Vagina (tissue), 2 donors: ENCODE measurements at places on chromosomes 4 and X.

DNA sequence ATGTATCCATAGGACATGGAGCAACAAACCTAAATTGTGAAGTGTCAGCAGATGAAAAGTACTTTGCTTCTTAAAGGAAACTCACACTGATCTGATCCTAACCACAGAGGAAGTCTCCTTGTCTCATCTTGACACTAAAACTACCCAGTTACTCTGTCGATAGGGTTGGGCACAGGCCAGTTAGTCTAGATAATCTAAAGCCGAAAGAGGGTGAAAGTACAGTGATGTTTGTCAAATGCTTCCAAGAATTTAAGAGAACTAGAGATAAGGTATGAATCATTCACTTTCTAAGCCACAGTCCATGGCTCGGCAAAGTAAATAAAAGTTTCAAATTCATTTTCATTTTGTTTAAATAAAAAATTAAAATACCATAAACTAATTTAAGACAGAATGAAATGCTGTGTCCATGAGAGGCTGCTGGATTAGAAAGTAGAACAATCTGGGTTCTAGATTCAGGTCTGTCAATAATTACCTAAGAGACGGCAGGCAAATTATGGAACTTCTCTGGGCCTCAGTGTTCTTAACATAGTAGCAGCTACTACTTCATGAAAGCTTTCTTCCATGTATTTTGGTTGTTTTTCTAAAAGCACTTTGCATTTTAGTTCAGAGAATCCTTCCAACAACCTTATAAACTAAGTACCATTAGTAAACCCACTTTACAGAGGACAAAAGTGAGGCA, 176.7 kb downstream of the LDB2 start:
- DNase-seq: no peak

- no peak for DNase-seq
Measured at GRCh38 chr4:158133551-158133950, 39.3 kb downstream of the GASK1B start.

- no peak for DNase-seq
Measured at GRCh38 chr4:8250227-8250626, 19.3 kb upstream of the HTRA3 start.

DNA sequence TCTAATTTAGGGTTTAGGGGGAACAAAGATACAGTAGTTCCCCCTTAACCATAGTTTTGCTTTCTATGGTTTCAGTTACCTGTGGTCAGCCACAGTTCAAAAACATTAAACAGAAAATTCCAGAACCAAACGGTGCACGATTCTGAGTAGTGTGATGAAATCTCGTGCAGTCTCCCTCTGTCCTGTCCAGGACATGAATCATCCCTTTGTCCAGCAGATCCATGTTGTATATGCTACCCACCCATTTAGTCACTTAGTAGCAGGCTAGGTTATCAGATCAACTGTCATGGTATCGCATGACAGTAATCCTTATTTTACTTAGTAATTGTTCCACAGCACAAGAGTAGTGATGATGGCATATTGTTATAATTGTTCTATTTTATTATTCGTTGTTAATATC, 556.1 kb downstream of the IL1RAPL1 start:
- no peak for DNase-seq

- DNase-seq: no peak
Measured at GRCh38 chrX:73390628-73391567, 56.0 kb upstream of the CDX4 start.

- DNase-seq: no peak
Measured at GRCh38 chrX:86348669-86349068, 200.4 kb downstream of the DACH2 start.

GRCh38 chr4:149164282-149164681, 651.4 kb downstream of the IQCM start:
- no peak for DNase-seq

- DNase-seq: no peak
Measured at GRCh38 chrX:12802741-12803140, 11.5 kb downstream of the PRPS2 start.

- no peak for DNase-seq
Measured at GRCh38 chrX:11944501-11944900, 186.5 kb downstream of the MSL3 start.

GRCh38 chr4:1171311-1172227, 814 bp downstream of the SPON2 start:
- no peak for DNase-seq
